Stimulated activated CD8-positive, alpha-beta memory T cell treated with anti-CD3 and anti-CD28 coated beads, Interleukin-4, amount 100 ng/mL, for 24 hours (primary cell): ENCODE measurements at places on chromosomes 1 and 21.

DNA sequence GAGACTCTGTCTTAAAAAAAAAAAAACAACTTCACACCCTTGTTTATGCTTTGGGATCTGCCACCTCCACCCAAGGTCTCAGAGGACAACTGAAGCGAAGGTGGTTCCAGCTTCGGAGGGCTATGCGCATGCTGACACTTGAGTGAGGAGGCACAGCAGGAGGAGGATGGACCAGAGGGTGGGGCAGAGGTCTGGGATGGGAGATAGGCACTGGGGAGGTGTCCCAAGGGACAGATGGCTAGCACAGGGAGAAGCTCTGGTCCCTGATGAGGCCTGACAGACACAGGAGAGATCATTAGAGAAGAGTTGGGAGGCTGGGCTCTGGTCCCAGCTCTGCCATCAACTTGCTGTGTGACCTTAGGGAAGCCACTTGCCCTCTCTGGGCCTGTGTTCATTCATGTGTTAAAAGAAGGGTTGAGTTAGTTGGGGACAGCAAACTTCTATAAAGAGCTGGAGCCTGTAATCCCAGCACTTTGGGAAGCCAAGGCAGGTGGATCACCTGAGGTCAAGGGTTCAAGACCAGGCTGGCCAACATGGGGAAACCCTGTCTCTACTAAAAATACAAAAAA lies 16.8 kb downstream of the E2F2 start:
- DNase-seq, result no peak

DNA sequence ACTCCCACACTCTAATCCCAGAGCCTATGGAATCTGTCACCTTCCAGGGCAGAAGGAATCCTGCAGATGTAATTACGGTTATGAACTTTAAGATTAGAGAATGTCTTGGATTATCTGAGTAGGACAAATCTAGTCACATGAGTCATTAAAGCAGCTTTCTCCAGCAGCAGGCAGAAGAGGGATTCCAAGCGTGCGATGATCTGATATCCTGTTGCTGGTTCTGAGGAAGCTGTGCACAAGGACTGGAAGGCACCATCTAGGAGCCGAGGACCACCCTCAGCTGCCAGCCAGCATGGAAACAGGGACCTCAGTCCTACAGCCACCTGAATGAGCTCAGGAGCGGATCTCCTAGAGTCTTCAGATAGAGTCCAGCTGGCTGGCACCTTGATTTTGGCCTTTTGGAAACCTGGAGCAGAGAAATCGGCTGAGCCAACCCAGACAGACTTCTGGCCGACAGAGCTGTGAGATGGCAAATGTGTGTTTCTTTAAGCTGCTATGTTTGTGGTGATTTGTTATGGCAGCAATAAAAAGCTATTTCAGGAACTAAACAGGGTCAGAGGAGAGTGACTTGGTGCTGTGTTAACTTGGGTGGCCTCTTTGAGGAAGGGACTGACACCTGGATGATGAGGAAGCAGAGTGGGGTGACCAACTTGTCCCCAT lies 34.5 kb downstream of the LRRN2 start:
- DNase-seq, result no peak

GRCh38 chr1:147388969-147389368 lies 146.5 kb downstream of the CHD1L start:
- DNase-seq, result no peak

GRCh38 chr1:72634946-72635345 lies 352.6 kb upstream of the NEGR1 start:
- no peak for DNase-seq

- DNase-seq, result no peak
Measured at GRCh38 chr1:50343323-50343722, 79.9 kb downstream of the DMRTA2 start.

- DNase-seq, result no peak
Measured at GRCh38 chr1:26314501-26314900, 3.3 kb upstream of the CD52 start.

DNA sequence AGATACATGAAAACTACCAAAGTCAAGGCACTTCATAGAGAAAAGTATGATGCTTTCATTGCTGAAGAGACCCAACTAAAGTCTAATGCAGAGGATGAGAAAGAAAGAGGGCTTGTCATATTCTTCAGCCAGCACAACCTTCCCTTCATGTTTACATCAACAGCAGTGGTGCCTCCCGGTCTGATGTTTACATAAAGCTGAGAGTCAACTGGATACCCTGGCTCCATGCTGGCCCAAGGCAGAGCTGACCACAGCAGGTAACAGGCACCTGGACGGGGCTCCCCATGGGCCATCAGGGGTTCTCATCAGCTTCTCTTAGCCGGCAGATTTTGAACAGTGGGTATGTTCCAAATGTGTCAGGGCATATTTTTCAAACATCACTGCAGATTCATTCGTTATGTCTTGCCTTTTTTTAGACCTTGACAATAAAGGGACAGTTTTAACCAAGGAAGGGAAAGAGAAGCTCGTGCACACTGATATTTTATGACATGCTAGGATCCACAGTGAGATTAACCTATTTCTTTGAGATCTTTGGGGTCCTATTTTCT lies 117.1 kb downstream of the NRIP1 start:
- DNase-seq, result no peak

- DNase-seq, result no peak
Measured at GRCh38 chr1:91854852-91855534, 31.0 kb downstream of the TGFBR3 start.

- no peak for DNase-seq
Measured at GRCh38 chr1:200874694-200875093, 1.9 kb downstream of the GPR25 start.

- DNase-seq, result no peak
Measured at GRCh38 chr1:17682400-17682799, 72.7 kb upstream of the ACTL8 start.

GRCh38 chr1:228013935-228014930 lies 7.4 kb downstream of the WNT3A start:
- DNase-seq, result no peak

- no peak for DNase-seq
Measured at GRCh38 chr1:93988634-93989350, 79.6 kb upstream of the GCLM start.

DNA sequence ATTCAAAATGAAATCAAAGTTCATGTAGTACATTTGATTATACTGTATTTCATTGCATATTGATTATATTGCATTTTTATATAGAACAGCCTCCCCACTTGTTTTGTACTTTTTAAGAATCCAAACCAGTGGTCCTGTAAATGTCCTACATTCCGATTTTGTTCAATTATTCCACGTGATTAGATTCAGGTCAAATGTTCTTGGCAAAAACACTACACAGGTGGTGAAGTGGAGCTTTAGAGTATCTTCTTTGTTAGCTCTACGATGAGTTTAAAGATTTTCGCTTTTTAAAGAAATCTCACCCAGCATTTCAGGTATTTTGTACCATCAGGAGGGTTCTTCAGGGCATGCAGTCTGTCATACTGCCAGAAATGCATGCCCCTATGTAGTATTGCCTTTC lies 120.6 kb downstream of the TRIM33 start:
- no peak for DNase-seq

DNA sequence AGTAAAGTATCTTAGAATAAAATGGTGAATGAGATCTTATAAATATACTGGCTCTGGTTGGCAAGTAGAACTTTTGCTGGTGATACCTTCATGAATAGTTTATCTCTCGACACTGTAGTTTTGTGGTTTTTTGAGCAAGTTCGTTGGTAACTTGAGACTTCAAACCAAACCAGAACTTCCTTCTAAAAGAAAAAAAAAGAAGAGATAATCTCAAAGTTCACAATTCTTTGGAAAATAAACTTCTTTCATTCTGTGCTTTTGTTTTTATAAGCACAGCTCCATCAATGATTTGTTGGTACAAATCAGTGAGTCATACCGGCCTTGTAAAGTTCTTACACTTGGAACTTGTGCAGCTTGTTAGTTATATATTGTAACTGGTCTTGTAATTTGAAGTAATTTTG lies 2.3 kb downstream of the HIPK1 start:
- DNase-seq, result no peak

DNA sequence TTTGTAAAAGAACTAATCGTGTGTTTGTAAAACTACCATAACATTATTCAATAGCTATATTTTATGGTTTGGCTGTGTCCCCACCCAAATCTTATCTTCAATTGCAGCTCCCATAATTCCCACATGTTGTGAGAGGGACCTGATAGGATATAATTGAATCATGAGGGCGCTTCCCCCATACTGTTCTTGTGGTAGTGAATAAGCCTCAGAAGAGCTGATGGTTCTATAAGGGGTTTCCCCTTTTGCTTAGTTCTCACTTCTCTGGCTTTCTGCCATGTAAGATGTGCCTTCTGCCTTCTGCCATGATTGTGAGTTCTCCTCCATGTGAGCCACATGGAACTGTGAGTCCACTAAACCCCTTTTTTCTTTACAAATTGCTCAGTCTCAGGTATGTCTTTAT lies 1372.3 kb downstream of the AMY1C start:
- no peak for DNase-seq

GRCh38 chr1:26630634-26631033 lies 65.2 kb upstream of the ARID1A start:
- no peak for DNase-seq

DNA sequence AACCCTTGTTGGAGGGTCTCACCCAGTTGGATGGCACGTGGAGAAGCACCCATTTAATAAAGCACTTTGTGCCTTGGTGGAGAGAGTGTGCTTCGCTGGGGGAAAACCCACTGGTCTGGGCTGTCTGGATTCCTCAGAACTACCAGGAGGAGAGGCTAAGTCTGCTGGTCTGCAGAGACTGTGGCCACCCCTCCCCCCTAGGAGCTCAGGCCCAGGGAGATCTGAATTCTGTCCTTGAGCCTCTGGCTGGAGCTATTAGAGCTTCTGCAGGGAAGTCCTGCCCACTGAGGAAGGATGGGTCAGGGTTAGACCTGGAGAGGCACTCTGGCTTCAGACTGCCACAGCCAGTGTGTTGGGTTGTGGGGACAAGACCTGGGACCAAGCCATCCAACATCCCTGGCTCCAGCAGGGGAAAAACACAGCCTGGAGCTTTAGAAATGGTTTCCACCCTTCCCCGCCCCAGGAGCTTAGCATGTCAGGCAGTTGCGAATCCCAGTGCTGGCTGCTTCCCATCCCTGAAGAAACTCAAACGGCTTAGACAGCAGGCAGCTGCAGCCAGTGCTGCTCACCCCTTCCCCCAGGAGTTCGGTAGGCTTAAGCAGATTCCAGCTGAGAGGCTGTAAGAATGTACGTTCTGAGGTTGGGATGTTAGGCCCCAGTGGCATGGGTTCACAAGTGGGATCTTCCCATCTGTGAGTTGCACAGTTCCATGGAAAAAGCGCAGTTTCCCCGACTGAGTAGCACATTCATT lies 288.3 kb downstream of the TGFB2 start:
- DNase-seq, result no peak

- DNase-seq, result no peak
Measured at GRCh38 chr1:168598892-168599291, 22.5 kb downstream of the XCL1 start.

GRCh38 chr21:37294679-37295078 lies 27.5 kb upstream of the VPS26C start:
- no peak for DNase-seq

DNA sequence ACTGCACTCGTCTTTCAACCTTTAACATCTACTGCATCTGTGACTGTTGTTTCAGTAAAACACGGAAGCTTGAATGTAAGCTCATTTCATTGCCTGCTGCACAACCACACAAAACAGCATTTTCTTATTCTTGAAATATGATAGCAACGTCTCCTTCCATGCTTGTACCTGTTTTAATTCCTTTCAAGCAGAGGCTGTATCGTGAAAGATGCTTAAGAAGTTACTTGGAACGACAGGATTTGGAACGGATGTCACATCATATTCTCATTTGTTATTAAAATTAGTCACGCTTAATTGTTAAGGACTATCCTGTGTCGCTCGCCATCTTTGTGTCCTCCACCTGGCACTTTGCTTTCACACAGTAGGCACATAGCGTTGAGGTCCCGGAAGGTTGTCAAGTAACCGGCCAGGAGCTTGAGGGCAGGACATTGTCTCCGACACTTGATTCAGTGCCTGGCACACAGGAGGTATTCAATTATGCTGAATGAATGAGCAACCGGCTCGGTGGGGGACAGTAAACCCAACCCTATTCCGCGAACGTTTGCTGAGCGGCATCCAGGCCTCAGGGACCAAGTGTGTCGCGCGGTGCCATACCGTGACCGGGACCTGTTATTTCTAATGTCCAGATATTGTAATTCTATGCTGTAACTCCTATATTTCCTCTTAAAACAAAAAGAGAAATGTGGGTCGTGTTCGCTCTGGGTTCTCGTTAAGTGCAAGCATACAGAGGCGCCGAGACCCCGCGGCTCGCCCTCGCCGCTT lies 499 bp upstream of the SH3GLB1 start:
- DNase-seq, result no peak

DNA sequence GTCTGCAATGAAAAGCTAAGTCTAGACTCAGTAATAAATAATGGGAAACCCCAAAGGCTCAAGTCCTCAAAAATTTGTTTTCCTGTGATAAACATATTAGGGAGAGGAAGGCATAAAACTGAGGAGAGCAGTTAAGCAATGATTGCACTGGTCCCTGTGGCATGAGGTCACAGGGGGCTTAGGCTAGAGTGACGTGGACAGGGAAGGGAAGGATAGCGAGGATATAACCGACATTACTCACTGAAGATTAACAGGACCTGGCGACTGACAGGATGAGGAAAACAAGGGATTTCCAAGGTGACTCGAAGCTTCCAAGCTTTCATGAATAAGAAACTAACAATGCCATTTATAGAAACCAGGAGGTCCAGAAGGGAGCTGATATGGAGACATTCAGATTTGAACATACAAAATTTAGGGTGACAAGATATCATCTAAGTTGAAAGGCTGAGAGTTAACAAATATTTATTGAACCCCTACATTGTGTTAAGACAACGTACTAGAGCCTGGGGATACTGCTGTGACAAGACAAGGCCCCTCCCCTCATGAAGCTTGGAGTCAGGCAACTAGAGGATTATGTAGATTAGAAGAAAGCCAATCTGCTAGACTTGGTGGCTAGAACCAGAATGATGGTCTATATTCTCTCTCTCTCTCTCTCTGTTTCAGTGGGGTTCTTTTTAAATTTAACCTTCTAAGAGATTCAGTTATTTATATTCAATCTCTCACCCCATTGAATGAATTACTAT lies 33.2 kb upstream of the PKN2 start:
- DNase-seq, result no peak
